Stimulated activated CD4-positive, alpha-beta T cell treated with anti-CD3 and anti-CD28 coated beads, Interleukin-4, amount 100 ng/mL, for 48 hours (primary cell): ENCODE measurements at places on chromosomes 2 and 18.

DNA sequence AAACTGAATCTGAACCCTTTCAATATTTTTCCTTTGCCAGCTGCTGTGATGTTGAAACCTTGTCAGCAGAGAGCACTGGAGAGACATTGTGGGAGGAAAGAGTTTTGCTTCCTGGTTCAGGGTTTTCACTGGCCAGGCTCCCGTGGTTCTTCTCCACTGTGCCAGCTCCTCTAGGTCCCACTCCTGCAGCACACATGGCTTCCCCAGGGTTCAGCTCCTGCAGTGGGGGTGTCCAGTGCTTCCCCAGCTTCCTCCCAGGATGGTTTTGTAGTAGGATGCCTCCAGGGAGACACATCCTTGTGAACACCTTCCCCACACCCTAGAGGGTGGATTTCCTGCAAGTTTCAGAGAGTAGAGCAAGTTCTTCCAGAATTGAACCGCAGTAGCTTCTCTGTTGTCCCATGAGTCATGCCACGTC lies 24.0 kb upstream of the SULT1C3 start:
- DNase-seq: no peak

GRCh38 chr2:160609346-160609745 lies 115.7 kb upstream of the RBMS1 start:
- DNase-seq: no peak

DNA sequence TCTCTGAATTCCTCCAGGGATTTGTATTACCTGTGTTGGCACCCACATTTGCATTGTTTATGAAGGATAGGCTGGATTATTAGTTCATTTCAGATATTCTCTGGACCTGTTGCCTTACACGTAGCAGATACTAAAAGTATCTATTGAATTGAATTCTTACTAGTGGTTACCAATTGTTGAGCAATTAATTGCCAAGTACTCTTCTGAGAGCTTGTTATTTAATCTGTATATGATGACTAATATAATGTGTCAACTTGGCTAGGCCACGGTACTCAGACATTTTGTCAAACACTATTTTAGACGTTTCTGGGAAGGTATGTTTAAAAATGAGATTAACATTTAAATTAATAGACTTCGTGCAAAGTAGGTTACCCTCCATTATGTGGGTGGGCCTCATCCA lies 2.5 kb upstream of the SPP2 start:
- no peak for DNase-seq

DNA sequence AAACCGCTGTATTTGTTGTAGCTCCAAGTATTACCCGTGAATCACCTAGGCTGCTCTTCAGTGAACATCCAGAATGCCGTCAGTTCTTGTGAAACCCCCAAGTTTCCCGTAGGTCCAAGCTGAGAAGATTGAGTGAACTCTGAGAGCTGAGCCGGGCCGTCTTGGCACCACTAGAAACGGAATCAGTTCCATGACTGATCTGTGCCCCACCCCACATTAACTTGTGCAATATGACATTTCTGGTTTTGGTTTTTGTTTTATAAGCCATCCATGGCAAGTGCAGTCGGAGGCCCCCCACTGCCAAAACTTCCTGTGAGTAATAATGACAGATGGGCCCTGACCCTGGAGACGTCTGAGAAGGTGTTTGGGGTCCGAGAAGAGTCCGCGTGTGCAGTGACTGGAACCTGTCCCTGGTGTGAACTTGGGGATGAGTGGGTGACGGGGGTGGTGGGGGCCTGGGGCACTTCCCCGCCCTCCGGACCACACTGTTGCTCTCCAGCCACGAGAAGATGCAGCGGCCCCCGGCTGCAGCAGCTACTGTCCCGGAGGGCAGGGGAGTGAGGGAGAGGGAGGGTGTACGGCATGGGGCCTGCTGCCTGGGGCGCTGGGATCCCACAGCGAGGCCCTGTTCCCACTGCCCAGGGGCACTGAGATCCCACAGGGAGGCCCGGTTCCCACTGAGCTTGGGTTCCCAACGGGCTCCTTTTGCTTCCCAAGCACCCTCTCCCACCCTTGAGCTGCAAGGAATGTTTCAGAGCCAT lies 26.5 kb downstream of the NFATC1 start:
- DNase-seq: no peak
